ENCODE measurements at places on chromosomes 3 and 15. TPM values are rescaled to one million over a fixed set of nuclear protein-coding genes. Genes with fewer than 3 reads are reported as not detected.

DNA sequence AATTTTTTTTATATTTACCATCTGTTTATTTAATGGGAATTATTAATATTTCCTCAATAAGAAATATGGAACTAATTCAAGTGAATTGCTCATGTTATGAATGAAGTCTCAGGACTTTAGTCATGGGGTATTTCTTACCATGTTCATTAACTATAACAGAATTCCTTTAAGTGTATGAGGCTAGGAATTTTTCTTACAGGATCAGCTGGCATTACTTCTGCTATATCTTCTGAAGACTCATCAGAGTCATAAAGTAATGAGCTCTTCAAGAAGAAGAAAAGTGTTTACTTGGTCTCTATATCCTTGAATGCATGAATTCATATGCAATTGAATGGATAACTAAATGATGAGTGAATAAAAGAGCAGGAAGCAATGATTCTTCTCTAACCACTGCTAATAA, 486.8 kb upstream of the THBS1 start:
- DNase-seq, result no peak

DNA sequence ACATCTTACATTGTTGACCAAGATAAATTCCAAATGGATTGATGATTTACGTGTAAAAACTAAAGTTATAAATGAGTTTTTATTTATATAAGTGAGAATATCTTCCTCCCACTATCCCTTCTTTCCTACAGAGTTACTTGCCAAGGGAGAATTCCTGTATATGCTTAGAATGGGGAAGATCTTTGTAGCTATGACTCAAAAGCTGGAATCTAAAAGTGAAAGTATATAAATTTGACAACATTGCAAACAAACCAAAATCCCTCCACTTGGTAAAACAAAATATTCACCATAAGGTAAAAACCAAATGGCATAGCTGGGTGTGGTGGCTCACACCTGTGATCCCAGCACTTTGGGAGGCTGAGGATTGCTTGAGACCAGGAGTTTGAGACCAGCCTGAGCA, 52.7 kb upstream of the GCNT3 start:
- DNase-seq, result no peak

- DNase-seq, result no peak
Observed at GRCh38 chr15:88656760-88657221, 18.0 kb downstream of the ISG20 start.

DNA sequence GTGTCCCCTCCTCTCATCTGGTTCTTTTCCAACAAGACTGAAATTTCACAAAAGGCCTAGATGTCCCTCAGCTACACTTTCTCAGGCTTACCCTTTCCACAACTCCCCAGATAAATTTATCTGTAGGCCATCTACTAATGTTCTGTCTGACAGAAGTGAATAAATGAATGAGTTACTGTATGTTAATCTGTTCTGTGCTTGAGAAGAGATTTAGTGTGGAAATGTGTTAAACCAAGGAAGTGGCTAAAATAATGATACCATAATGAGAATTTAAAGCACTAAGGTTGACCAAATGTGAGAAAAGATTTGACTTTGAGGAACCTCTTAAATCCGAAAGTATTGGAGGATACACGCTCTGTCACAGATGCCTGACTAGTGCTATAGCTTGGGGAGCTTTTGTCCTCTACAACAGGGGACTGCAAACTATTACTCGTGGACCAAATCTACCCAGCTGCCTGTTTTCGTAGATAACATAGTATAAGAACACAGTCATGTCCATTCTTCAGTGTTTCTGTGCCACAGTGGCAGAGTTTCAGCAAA, 74.8 kb upstream of the P2RY1 start:
- no peak for DNase-seq

DNA sequence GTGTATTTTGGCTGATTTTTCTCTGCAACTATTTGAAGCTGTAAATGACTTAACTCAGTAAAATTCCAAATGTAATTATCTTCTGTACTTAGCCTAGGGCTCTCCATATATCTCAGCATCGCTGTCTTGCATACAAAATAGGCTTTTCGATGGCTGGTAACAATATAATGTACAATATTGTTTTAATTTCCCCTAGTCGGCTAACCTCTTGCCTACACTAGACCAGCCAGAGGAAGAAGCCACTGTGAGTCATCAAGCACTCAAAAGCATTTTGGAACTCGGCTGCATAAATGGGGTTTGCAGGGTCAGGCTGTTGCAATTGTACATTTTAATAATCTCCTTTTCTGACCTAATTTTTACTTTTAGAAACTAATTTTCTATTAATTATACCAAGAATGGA, 583.8 kb downstream of the FOXP1 start:
- DNase-seq, result no peak

Gene SHF
- polyA plus RNA-seq, result 16.0 TPM

Gene ALPK3
- polyA plus RNA-seq, result 13.5 TPM

Gene IGSF10
- 2.2 TPM for polyA plus RNA-seq

Gene FOXB1
- polyA plus RNA-seq, result not detected

- DNase-seq, result no peak
Observed at GRCh38 chr3:167867981-167868380, 132.5 kb downstream of the SERPINI1 start.
